Activated CD4-positive, alpha-beta T cell treated with anti-CD3 and anti-CD28 coated beads, Interleukin-2, amount 10 ng/mL, durations not matched to agents 24 days and 14 days (primary cell): ENCODE measurements at places on chromosomes 3 and 15. TPM values are rescaled to one million over a fixed set of nuclear protein-coding genes. Genes with fewer than 3 reads are reported as not detected.

DNA sequence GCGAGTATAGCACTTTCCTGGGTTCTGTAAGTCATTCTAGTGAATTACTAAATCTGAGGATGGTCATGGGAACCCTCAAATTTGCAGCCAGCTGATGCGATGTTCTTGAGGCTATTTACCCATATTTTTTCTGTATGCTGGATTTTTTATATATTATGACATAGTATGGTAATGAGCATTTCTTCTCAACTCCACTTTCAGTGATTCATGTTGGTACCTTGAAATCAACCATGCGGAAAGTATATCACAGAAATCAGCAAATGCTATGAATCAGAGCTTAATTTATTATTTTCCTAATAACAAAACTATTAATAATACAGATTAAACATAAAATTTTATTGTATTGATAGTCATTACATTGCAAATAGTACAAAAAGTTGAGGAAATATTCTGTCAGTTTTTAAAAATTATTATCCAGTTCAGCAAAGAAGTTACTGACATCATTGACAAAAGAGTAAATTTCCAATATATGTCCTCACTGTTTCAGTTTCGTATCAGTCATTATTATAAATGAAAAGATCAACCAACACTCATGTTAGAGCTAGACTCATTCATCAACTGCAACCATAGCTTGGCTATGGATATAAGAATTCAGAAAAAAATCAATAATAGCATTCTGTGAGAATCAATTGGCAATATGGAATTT is 164.3 kb upstream of the SETMAR start:
- no peak for DNase-seq
- H3K4me3 ChIP-seq: no peak overlapping the region
- no peaks in the 10 kb centered on the region for H3K36me3 ChIP-seq
- H3K4me1 ChIP-seq: no peaks in the 10 kb centered on the region

The BOC gene
- total RNA-seq: 1.4 and 1.9 TPM in 2 replicates

GRCh38 chr3:124082343-124082742 is 90.4 kb upstream of the ROPN1 start:
- H3K4me1 ChIP-seq: no peaks in the 10 kb centered on the region
- H3K27me3 ChIP-seq: peaks cover 13% of the 10 kb centered on the region
- no peak overlapping the region for H3K27ac ChIP-seq

DNA sequence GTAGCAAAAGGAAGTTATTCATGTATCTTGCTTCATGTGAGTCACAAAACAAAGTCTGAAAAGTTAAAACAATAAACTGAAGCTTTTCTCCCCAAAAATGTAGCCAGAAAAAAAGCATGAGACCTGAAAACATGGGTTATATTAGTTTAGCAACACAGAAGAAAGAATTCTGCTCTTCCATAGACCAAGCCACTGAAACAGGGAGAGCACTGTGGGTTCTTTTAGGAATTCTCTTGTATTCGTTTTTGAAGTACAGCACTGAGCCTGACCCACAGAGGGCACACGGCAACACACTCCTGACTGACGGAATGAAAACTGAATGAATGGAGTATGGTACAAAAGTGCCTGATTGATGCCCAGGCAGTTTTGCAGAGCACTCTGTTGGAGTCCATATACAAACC is 66.6 kb downstream of the TM4SF4 start:
- H3K27ac ChIP-seq: no peak overlapping the region
- no peaks in the 10 kb centered on the region for H3K4me1 ChIP-seq
- H3K27me3 ChIP-seq: peaks cover 9% of the 10 kb centered on the region
- no peak for DNase-seq

DNA sequence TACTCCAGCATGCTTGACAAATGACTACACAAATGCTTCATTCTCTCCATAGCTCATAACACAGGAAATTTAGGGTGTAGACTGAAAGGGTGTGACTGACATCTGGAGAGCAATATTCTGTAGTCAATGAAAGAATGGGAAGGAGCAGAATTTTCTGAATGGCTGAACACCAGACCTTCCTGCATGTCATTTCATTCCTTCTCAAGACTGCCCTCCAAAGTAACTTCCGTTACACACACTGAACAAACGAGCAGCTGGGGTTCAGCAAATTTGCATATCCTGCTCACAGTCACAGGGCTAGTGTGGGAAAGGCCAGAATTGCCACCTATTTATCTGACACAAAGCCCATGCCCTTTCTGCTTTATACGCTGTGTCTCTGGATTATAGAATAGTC is 325.0 kb upstream of the CFAP20DC start:
- no peak overlapping the region for H3K4me3 ChIP-seq
- DNase-seq: no peak
- H3K4me1 ChIP-seq: peaks cover 2% of the 10 kb centered on the region
- H3K27ac ChIP-seq: no peak overlapping the region
- H3K36me3 ChIP-seq: no peaks in the 10 kb centered on the region

DNA sequence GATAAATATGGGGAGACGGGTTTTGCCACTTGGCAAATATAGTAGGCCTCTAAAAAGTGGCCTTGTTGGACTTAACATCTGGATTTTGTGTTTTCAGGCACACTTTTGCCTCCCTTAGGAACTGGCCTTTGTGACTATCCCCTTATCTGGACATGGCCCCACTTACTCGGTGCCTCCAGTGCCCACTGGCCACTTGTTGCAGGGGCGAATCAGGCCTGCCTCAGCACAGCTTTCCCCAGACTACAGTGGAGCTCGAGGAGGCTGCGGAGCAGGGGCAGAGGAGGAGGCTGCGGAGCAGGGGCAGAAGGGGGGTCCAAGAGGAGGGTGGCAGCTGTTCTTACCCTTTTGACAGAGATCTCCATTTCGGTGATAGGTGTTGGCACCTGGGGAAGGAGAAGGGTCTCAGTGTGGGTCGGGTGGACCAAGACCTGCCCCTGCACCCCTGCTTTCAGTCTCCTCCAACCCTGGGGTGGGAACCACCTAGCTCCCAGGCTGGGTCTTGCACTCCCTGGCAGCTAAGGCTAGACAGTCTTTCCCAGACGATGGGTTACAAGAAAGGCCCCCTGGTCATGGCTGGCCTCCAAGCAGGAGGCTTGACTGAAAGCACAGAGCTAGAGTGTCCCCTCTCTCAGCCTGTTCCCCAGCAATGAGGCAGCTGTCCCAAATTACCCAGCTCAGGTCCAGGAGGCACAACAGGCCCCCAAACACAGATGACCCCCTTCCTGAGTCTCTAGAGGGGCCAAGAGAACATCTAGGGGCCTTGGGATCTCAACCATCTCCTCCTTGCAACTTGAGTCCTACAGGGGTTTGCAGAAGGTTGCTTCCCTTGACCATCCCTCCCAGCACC is 6.1 kb downstream of the SEMA3G start:
- H3K27ac ChIP-seq: no peak overlapping the region
- H3K4me3 ChIP-seq: no peak overlapping the region
- peaks cover 3% of the 10 kb centered on the region for H3K27me3 ChIP-seq
- DNase-seq: no peak

The CPA3 gene
- not detected in 2 replicates for total RNA-seq

The LSMEM2 gene
- not detected in 2 replicates for total RNA-seq

- peaks cover 6% of the 10 kb centered on the region for H3K4me1 ChIP-seq
- no peak for DNase-seq
- no peak overlapping the region for H3K4me3 ChIP-seq
- peaks cover 13% of the 10 kb centered on the region for H3K27me3 ChIP-seq
- H3K36me3 ChIP-seq: no peaks in the 10 kb centered on the region
Measured at GRCh38 chr15:72154316-72154715, 36.1 kb downstream of the SENP8 start.

DNA sequence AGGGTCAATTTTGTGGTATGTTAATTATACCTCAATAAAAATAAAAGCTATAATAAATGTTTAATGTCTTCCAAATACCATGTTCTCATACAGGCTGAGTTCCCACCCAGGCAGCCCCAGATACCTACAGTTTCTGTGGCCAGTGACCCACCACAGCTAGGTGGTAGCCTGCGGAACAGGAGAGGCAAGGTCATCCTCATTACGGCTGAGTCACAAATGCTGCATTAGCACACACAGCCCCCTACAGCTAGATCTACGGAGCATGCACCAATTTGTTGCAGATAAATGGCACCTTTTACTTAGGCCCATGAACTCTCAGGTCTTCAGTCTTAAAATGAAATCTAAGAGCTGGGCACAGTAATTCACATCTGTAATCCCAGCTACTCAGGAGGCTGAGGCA is 5.1 kb downstream of the SPATA12 start:
- peak overlapping the region; percentile 29 for H3K27ac ChIP-seq
- H3K4me3 ChIP-seq: no peak overlapping the region
- H3K4me1 ChIP-seq: peaks cover 7% of the 10 kb centered on the region
- DNase-seq: no peak

DNA sequence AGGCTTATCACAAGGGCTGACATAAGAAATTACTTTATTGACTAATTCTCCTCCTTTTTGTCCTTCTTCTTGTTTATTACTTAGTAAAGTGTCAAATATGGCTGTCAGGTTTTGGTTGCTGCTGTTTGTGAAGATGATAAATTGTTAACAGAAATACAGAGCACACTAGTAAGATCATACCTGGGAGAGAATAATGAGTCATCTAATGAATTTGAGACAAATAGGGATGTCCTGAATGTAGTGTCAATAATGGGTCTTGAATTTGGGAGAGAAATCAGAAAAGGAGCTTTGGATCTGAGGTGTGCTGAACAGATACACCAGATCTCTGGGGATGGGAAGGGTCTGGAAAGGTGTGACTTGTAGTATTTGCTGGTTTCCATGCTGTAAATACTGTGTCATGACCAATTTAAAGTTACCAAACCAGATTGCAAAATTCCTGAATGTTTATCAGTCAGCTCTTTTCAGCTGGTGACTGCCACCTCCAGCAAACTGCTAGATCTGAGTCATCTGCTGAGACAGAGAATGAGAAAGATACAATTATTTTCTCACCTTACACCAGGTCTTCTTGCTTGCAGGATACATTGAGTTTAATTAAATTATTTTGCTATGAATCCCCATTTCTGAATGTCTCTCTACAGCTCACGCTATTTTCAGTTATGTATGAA is 76.7 kb upstream of the SATB1 start:
- H3K27ac ChIP-seq: peak overlapping the region; percentile 36
- DNase-seq: no peak
- H3K36me3 ChIP-seq: peaks cover 26% of the 10 kb centered on the region
- no peaks in the 10 kb centered on the region for H3K27me3 ChIP-seq

DNA sequence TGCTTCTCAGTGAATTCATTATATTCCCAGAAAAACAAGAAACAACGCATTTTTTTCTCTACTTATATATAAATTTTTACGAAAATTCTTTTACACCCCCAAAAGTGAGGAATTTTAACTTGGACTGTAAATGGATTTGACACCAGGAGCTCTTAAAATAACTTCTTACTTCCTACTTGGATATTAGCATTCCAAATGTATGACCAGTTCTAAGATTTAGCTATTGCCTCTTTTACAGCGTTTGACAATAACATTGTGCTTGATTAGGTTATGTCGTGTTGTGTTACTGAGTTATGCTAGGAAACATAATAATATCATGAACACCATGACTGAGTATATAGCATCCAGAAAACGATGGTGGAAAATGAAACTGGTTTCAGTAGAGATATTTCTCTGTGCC is 177.0 kb downstream of the CNTN6 start:
- no peaks in the 10 kb centered on the region for H3K27me3 ChIP-seq
- DNase-seq: no peak

The SLC35G2 gene
- total RNA-seq: 3.4 and 3.8 TPM in 2 replicates

DNA sequence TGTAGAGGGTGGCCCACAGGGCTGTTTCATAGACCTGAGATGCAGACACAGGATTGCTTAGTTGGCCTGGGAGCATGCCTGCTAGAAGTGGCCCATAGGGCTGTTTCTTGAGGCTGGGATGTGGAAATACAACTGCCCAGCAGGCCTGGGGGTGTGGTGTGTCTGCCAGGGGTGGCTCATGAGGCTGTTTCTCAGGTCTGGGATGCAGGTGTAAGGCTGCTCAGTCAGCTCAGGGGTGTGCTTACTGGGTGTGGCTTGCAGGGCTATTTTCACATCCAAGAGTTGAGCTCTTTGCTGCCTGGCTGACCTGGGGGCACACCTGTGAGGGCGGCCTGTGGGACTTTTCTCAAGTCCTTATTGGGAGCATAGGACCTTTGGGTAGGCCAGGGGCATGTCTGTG is 131.3 kb downstream of the DOCK3 start:
- no peak for DNase-seq
- H3K27me3 ChIP-seq: peaks cover 3% of the 10 kb centered on the region
- no peaks in the 10 kb centered on the region for H3K36me3 ChIP-seq
